ENCODE measurements at places on chromosomes 12 and 14.

GRCh38 chr12:77584860-77585259 lies 245.8 kb upstream of the NAV3 start:
- DNase-seq, result no peak
- H3K4me1 ChIP-seq, result no peaks in the 10 kb centered on the region
- no peak overlapping the region for H3K4me3 ChIP-seq

- H3K27me3 ChIP-seq, result no peaks in the 10 kb centered on the region
- no peaks in the 10 kb centered on the region for H3K4me1 ChIP-seq
- no peaks in the 10 kb centered on the region for H3K36me3 ChIP-seq
Measured at GRCh38 chr12:3219233-3219632, 142.1 kb downstream of the TSPAN9 start.

DNA sequence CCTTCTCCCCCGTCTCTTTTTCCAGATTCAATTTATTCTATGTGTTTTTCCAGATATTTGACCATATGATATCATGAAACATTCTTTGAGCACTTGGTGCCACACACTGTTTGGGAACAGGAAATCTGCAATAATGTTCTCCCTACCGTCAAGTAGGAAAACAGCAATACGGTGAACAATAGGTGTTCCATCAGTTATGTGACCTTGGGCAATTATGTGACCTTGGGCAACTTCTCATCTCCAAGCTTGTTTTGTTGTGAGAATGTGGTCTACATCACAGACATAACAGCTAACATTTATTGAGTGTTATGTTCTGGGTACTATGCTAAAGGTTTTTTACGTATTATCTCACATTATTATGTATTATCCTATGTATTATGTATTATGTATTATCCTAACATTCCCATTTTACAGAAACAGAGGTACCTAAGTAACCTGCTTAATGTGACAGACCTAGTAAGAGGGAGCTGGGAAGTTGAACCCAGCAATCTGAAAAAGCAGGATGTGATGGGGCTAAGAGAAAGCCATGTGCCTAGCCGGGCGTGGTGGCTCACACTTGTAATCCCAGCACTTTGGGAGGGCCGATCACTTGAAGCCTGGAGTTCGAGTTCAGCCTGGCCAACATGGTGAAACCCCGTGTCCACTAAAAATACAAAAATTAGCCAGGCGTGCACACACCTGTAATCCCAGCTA lies 1.2 kb upstream of the NEK9 start:
- H3K36me3 ChIP-seq, result peaks cover 22% of the 10 kb centered on the region
- peak overlapping the region; percentile 92 for H3K27ac ChIP-seq
- H3K4me3 ChIP-seq, result peak overlapping the region; percentile 97
- DNase-seq, result no peak
- no peaks in the 10 kb centered on the region for H3K27me3 ChIP-seq
- peaks cover 34% of the 10 kb centered on the region for H3K4me1 ChIP-seq

DNA sequence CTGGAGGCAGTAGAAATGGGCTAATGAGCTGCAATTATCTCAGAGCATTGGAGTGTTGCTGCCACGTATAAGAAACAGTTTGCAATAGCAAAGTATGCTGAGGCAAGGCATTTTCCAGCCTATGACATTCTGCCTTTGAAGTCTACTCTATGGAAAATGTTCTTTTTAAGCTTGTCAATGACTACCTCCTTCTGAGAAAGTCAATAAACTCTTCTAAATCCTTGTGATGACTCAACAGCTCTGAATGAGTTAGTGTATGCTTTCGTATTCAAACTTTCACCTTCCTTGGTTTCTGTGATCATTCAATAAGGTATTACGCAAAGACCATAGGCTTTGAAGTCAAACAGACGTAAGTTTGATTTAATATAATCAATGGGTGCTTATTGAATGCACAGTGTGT lies 111.2 kb downstream of the CAPZA3 start:
- no peaks in the 10 kb centered on the region for H3K36me3 ChIP-seq
- no peak overlapping the region for H3K27ac ChIP-seq
- H3K27me3 ChIP-seq, result no peaks in the 10 kb centered on the region
- DNase-seq, result no peak
- H3K4me3 ChIP-seq, result no peak overlapping the region

- H3K27ac ChIP-seq, result no peak overlapping the region
- no peak for DNase-seq
- H3K4me1 ChIP-seq, result peaks cover 6% of the 10 kb centered on the region
- peaks cover 16% of the 10 kb centered on the region for H3K27me3 ChIP-seq
Measured at GRCh38 chr14:50948205-50948604, 3.9 kb upstream of the PYGL start.

GRCh38 chr12:59627582-59627981 lies 31.8 kb downstream of the SLC16A7 start:
- H3K36me3 ChIP-seq, result peaks cover 34% of the 10 kb centered on the region
- H3K27ac ChIP-seq, result no peak overlapping the region
- H3K4me1 ChIP-seq, result peaks cover 12% of the 10 kb centered on the region
- H3K27me3 ChIP-seq, result no peaks in the 10 kb centered on the region

DNA sequence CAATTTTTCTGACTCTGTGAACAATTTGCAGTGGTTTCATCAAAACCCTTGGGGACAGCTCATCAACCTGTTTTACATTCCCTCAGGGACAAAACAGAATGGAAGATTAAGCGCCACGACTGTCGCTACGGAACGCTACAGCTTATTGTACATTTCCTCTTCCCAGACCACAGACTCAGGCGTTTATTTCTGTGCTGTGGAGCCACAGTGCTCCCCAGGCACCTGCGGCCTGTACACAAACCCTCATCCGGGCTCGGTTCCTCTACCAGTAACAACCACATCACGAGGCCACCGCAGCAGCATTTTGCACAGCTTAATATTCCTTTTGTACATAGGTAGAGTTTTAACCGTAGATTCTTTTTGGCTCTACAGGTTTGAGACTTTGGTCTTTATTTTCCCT lies 397.4 kb upstream of the OR4E1 start:
- peak overlapping the region; percentile 94 for H3K27ac ChIP-seq
- peaks cover 12% of the 10 kb centered on the region for H3K36me3 ChIP-seq
- peaks cover 44% of the 10 kb centered on the region for H3K4me1 ChIP-seq
- H3K27me3 ChIP-seq, result no peaks in the 10 kb centered on the region
- H3K4me3 ChIP-seq, result peak overlapping the region; percentile 96

DNA sequence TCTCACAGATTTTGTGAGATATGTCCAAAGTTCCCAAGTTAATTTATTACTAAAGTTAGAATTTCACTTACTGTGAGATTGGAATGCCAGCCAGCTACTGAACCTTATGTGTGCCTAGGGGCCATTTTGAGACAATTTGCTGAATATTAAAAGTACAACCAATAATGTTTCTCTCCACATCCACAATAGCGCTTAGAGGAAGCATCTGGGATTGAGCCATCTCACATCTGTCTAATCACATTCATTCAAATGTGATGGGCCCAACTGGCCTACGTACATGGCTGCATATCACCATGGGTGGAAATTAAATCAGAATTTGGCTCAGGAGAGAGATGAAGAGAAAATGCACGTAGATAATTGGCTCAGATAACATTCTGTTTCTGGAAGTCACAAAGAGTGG lies 1294.0 kb downstream of the AACS start:
- H3K27me3 ChIP-seq, result no peaks in the 10 kb centered on the region
- H3K4me3 ChIP-seq, result no peak overlapping the region
- DNase-seq, result no peak
- H3K27ac ChIP-seq, result no peak overlapping the region

DNA sequence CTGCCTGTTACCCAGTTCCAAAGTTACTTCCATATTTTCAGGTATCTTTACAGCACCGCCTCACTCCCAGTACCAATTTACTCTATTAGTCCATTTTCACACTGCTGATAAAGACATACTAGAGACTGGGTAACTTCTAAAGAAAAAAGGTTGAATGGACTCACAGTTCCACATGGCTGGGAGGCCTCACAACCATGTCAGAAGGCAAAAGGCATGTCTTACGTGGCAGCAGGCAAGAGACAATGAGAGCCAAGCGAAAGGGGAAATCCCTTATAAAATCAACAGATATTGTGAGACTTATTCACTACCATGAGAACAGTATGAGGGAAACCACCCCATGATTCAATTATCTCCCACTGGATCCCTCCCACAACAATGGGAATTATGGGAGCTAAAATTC lies 9.8 kb downstream of the AREL1 start:
- H3K27ac ChIP-seq, result no peak overlapping the region
- peaks cover 21% of the 10 kb centered on the region for H3K36me3 ChIP-seq
- no peak overlapping the region for H3K4me3 ChIP-seq
- peaks cover 3% of the 10 kb centered on the region for H3K4me1 ChIP-seq
- H3K27me3 ChIP-seq, result no peaks in the 10 kb centered on the region
- no peak for DNase-seq

DNA sequence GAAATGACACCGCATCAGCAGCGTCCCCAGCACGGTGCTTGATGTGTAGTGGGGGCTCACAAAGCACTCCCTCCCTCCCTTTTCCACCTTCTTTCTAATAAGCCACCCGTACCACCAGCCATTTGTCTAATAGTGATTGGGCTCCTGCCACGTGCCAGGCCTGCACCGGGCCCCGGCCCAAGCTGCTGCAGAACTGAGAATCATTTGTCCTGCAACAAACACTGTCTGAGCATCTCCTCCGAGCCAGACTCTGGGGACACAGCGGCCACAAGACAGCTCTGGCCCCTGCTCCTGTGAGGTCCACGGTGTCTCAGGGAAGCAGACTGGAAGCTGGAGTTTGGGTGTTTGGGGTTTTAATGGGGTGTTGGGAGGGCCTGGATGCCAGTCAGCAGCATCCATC lies 43.9 kb downstream of the MVK start:
- H3K27ac ChIP-seq, result no peak overlapping the region
- H3K4me3 ChIP-seq, result no peak overlapping the region
- peaks cover 21% of the 10 kb centered on the region for H3K27me3 ChIP-seq
- H3K4me1 ChIP-seq, result peaks cover 2% of the 10 kb centered on the region
- DNase-seq, result no peak

DNA sequence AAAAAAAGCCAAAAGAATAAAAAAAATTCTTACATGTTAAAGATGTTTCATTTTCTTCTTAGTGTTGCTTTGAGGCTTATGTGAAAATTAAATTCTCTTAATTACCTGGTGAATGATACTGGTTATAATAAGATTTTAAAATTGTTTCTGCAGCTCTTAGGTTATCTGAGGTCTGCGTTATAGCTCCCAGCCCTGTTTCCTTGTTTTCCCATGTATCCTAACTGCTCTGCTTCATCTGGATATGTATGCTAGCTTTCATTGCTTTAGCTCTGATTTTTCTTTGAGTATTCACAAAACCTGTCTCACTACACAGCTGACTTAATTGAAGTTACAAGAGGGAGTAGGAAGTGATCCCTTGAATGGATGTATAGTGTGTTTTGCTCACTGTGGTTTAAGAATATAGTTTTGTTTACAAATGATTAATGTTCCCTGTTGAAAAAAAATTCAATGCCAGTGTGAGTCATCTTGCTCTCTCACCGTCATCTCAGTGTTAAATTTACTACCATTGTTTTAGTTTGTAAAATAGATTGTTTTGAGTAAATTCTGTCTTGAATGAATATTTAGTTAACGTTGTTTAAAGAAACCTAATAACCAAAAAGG lies 26.8 kb downstream of the CPSF6 start:
- H3K4me1 ChIP-seq, result peaks cover 8% of the 10 kb centered on the region
- H3K27ac ChIP-seq, result no peak overlapping the region
- DNase-seq, result no peak
- H3K27me3 ChIP-seq, result no peaks in the 10 kb centered on the region

DNA sequence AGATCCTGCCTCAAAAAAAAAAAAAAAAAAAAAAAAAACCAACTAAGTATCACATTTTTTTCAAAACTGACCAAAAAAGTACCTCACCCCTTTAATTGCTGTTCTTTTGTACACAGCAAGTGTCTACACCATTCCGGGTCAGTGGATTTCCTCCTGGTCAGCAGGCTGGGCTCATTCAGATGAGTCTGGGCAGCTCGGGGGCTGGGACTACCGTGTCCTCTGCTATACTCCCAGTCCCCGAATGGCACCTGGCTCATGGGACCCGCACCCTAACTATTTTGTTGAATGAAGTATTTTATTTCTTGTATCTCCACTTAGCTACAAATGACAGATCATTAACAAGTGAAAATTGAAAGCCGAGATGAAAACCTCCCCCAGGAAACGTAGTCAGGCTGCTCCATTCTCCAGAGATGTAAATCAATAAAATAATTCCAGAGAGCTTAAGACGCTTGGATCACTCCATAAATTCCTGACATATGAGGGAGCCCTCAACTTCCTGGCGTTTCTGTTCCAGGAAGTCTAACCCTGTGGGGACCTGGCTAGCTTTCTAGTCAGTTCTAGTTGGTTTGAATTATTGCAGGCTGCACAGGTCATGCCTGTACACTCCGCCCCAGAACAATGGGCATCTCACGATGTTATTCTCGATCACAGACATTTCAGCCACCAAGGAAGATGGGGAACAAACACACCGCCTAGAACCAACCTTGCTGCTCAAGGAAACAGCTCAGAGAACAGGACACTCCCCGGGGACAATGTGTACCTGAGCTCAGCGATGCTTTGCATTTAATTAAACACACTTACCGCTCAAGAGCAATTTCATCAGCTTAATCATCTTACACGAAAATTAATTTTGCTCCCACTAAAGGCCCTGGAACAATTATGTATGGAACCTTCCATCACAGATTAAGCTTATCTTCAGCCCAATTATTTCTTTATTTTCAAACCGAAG lies 76.3 kb downstream of the RIMBP2 start:
- no peak overlapping the region for H3K27ac ChIP-seq
- H3K36me3 ChIP-seq, result no peaks in the 10 kb centered on the region
- no peaks in the 10 kb centered on the region for H3K4me1 ChIP-seq
- DNase-seq, result no peak

GRCh38 chr12:130879212-130879686 lies 7.4 kb downstream of the RAN start:
- no peak overlapping the region for H3K27ac ChIP-seq
- peak overlapping the region; percentile 39 for H3K4me3 ChIP-seq
- H3K27me3 ChIP-seq, result no peaks in the 10 kb centered on the region

- H3K4me1 ChIP-seq, result peaks cover 5% of the 10 kb centered on the region
- H3K4me3 ChIP-seq, result no peak overlapping the region
- DNase-seq, result no peak
- H3K27me3 ChIP-seq, result no peaks in the 10 kb centered on the region
Measured at GRCh38 chr12:53071591-53072551, 7.3 kb downstream of the SPRYD3 start.

GRCh38 chr12:128459067-128459466 lies 192.1 kb downstream of the TMEM132C start:
- no peak overlapping the region for H3K4me3 ChIP-seq

DNA sequence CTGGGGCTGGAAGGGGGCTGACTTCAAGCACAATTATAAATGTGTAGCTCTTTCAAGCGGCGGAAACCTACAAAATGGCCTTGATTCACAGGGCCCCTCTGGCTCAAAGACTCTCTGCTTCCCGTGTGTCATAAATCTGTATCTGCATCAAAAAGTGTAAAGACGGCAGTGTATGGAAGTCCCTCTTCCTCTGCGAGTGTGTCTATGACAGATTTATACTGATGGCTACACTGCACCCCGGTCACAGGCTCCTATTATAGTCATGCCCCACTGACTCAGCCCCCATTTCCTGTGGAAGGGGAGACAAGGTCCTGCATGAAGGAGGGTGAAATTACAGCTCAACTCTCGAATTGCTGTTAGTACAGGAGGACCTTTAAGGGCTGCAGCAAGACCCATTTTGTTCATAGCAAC lies 68.6 kb downstream of the HMGA2 start:
- H3K27me3 ChIP-seq, result peaks cover 16% of the 10 kb centered on the region
- no peaks in the 10 kb centered on the region for H3K36me3 ChIP-seq
- no peak overlapping the region for H3K4me3 ChIP-seq
- no peak for DNase-seq
- no peak overlapping the region for H3K27ac ChIP-seq
- H3K4me1 ChIP-seq, result no peaks in the 10 kb centered on the region

GRCh38 chr12:26231921-26232320 lies 36.5 kb downstream of the SSPN start:
- H3K4me1 ChIP-seq, result no peaks in the 10 kb centered on the region
- no peak overlapping the region for H3K27ac ChIP-seq
- no peak for DNase-seq
- no peaks in the 10 kb centered on the region for H3K36me3 ChIP-seq
- peaks cover 22% of the 10 kb centered on the region for H3K27me3 ChIP-seq
